ENCODE measurements at places on chromosomes 4 and X. TPM values are rescaled to one million over a fixed set of nuclear protein-coding genes. Genes with fewer than 3 reads are reported as not detected.

Gene CXCL1
- total RNA-seq: not detected

GRCh38 chr4:184892999-184893398 lies 67.2 kb upstream of the ACSL1 start:
- no peak for DNase-seq

DNA sequence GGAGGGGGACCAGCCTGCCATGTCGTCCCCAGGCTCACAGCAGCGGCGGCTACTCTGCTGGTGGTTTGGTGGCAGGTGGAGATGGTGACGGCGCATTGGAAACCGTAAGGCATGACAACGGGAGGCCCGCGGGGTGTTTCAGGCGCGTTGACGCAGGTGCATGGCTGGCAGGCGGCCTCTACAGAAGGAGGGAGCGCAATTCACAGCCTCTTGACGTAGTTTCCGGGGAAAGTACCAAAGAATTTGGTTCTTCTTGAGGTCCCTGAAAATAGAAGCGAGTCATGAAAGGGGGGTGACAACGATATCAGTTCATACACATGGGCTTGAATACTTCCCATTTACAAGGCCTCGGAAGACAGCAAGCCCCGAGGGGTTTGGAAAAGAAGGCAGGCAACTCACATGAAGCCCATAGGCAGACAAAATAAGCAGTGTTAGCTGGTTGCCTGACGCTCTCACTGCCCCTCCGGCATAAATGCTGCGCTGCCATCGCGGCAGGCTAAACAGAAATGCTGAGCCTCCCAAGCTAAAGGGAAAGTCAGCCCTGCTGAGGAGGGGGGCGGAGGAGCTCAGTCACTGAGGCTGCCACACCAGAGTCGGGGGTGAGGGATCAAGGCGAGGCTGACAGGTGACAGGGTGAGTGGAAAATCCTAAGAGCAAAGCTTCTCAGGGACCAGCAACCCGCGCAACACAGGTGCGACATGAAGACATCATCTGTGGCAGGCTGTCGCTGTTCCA lies 52.3 kb upstream of the PDLIM3 start:
- peak; percentile 40 for DNase-seq

GRCh38 chrX:68710870-68711576 lies 63.6 kb downstream of the STARD8 start:
- DNase-seq: peak; percentile 8

DNA sequence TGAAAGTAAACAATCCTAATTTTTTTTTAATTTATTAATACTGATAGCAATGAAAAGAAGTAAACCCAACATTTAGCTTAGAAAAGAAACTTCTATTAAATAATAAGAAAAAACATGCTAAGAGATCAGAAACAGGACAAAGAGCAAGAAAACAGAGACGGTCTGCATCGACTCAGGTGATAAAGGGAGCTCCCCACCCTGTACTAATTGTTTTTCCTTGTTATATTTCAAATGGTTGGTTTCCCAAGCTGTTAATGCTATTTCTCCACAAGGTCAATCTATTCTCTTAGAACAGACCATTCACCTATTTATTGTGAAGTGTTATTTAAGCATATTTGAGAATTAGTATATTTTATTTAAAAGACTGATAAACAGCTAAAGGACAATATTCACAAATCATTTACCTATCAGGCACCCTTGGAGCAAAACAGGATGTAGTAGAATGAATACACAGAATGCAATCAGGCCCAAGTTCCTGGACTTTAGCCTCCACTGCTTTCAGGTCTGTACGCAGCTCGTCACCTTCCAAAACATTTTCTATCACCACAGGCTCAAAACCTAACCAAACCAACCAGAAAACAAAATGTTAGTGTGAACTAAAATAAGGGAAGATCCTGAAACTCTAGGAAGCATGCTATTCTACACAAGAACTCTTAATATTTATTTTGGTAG lies 5.5 kb downstream of the SEPSECS start:
- no peak for DNase-seq

- no peak for DNase-seq
These were observed 1833.0 kb upstream of the PCDH10 start for GRCh38 chr4:131316086-131316485.

DNA sequence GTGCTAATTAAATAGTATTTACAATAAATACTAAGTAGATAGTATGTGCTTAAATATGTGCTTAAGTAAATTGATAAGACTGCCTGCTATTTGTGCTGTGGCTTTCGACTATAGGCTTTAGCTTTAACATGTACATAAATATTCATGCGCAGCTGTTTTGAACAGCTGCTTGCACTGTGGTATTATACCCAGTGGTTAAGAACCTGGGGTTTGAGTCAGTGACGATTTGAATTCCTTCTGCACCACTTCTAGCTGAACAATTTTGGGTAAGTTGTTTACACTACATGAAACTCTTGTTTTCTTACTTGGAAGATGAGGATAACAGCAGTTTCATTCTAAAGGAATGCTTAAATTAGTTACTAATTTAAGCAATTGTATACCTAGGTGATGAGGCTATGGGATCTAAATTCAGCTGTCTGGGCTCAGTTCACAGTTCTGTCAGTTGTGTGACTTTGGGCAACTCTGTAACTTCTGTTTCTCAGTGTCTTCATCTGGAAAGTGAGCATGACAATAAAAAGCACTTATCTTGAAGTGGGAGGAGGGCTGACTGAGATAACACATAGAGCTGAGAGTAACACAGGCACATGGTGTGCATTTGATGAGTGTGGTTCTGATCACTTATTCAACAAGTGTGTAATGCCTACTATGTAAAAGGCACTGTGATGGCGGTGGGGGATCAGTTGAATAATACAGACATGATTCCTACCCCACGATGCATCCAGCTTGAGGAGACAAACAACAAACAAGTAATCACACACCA lies 37.0 kb downstream of the HPGDS start:
- no peak for DNase-seq
